Stimulated activated CD4-positive, alpha-beta T cell treated with anti-CD3 and anti-CD28 coated beads, Interleukin-1b, Interleukin-23, amount 100 ng/mL, for 4 hours (primary cell): ENCODE measurements at places on chromosomes 5 and 9.

- no peak for DNase-seq
These were observed 45.6 kb downstream of the FOXI1 start for GRCh38 chr5:170151097-170151831.

GRCh38 chr9:81787747-81788632 is 98.6 kb upstream of the TLE1 start:
- DNase-seq = no peak

- no peak for DNase-seq
These were observed 19.2 kb upstream of the HEXB start for GRCh38 chr5:74665816-74666215.

- no peak for DNase-seq
These were observed 88.5 kb upstream of the SEMA6A start for GRCh38 chr5:116663081-116663480.

- no peak for DNase-seq
These were observed 55.8 kb upstream of the LRRC70 start for GRCh38 chr5:62522811-62523210.

GRCh38 chr9:32723789-32724325 is 59.5 kb upstream of the TMEM215 start:
- no peak for DNase-seq

- no peak for DNase-seq
These were observed 117.2 kb downstream of the GADD45G start for GRCh38 chr9:89721971-89722530.

DNA sequence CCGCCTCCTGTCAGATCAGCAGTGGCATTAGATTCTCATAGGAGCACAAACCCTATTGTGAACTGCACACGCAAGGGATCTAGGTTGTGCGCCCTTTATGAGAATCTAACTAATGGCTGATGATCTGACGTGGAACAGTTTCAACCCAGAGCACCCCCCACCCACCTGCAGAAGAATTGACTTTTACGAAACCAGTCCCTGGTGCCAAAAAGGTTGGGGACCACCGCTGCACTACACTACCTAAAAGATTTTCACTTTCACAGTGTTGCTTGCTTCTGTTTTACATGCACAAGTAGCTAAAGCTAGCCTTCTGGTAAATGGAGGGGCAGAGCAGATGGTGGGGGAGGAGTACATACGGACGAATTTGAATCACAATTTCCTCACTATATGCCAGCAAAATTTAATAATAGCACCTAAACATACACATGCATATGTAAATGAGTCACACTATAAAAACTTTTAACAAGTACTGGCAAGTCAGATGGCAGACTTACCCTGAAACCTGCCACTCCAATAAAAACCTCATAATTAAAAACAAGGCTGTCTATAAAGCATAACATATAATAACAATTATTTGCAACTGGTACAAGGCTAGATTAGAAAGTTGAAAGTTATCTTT is 24.0 kb upstream of the CDKN2B start:
- DNase-seq = no peak

DNA sequence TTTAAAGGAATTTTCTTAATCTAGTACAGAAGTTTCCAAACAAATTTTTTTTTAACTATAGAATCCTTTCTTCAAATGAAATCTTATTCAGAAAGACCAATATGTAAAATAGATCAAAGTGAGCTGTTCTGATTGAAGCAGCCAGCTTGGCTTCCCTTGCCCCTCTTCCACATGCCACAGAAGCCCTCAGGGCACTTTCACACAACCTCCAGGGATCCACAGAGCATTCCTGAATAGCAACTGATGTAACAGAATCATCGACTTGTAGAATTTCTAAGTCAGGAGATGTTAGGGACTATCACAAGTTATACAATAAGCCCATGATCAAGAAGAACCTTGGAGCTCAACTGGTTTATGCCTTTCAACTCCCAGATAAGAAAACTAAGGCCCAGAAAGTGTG is 427.8 kb upstream of the C9orf72 start:
- DNase-seq = no peak

- no peak for DNase-seq
These were observed 63.4 kb downstream of the ANKRD33B start for GRCh38 chr5:10627160-10627701.

- no peak for DNase-seq
These were observed 11.3 kb downstream of the FRMD3 start for GRCh38 chr9:83526901-83527300.

DNA sequence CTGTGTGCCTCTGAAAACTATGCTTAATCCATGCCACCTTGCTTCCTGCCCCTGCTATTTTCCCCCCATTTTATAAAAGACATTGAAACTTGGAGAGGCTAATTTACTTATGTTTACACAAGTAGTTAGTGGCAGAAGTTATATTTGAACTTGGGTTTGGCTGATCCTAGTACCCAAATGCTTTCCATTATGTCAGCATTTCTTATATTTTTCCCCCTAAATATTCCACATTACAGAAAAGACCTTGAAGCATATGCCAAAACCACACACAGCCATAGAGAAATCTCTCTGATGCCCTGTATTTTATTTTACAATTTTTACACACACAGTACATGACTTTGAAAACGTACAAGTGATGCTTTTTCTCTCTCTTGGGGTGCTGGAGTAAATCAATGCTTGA is 11.2 kb downstream of the C1QTNF2 start:
- DNase-seq = no peak
